Stimulated activated CD8-positive, alpha-beta memory T cell treated with anti-CD3 and anti-CD28 coated beads, Interleukin-4, amount 100 ng/mL, for 4 hours (primary cell): ENCODE measurements at places on chromosomes 5 and 9.
A peak's percentile ranks its signal among the peaks of the same experiment; 100 is the strongest.

DNA sequence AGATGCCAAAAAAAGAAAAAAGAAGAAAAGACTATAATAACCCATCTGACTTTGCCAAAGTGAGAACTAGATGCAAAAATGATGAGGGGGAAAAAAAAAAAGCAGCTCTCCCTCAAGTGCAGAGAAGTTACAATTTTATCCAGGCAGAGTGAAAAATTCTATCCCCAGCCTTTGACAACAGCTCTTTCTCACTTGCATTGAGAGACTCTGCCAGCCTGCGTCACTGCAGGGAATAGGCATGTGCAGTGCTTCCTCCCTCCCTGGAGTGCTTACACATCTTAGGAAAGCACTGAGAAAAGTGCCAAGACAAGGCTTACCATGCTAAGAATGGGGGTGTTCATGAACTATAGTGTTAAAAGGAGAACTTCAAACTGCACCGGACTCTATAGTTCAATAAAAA lies 418.6 kb upstream of the TYRP1 start:
- DNase-seq = no peak

DNA sequence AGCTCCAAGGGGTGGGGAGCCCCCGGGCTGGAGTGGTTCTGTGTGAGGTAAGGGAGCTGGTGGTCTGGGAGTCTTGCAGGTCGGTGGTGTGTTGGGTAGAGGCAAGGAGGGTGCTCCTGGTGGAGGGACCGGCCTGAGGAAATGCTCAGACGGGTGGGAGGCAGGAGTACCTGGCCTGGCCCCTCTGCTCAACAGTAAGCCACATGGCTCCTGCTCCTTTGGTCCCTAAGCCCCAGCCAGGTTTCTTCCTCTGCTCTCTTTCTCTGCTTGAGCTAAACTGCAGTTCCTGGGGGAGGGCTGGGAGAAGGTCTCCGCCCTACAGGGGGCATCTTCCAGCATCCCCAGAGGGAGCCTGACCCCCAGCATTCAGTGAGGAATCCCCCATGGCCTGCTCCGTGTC lies 17.2 kb downstream of the TSPAN17 start:
- no peak for DNase-seq

DNA sequence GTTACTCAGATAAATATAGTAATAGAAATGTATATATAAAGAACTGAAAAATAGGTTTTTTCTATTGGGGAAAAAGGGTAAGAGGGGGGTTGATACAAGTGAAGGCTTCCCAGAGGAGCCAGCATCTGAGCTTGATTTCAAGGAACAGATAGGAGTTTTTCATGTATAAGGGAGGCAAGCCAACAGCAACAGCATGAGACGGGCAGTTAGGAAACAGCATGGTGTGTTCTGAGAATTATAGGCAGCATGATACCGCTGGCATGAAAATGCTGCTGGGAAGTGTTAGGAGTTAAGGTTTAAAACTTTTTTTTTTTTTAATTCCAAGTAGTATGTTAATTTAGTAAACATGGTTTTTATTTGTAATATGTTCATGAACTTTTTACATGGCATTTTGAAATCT lies 9.7 kb downstream of the CDC37L1 start:
- no peak for DNase-seq

- no peak for DNase-seq
Observed at GRCh38 chr5:65989158-65989557, 62.8 kb downstream of the ERBIN start.

- DNase-seq = no peak
Observed at GRCh38 chr9:629146-629545, 212.4 kb upstream of the DMRT1 start.

DNA sequence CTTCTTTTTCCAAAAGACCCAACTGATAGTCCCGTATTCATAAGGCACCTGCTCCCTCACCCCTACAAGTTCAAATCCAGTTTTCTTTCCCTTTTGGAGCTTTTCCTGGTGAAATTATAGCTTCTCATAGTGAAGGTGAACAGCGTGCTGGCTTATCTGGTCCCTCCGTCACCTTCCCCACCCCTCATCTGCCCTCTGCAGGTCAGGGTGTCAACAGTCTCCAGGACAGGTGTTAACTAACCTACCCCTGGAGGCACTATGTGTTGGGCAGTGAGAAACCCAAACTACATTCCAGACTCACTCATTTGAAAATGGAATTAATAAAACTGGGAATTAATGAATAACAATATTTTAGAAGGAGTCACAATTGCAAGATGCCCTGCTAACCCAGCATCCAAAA lies 109.0 kb upstream of the TAS2R1 start:
- DNase-seq = no peak

DNA sequence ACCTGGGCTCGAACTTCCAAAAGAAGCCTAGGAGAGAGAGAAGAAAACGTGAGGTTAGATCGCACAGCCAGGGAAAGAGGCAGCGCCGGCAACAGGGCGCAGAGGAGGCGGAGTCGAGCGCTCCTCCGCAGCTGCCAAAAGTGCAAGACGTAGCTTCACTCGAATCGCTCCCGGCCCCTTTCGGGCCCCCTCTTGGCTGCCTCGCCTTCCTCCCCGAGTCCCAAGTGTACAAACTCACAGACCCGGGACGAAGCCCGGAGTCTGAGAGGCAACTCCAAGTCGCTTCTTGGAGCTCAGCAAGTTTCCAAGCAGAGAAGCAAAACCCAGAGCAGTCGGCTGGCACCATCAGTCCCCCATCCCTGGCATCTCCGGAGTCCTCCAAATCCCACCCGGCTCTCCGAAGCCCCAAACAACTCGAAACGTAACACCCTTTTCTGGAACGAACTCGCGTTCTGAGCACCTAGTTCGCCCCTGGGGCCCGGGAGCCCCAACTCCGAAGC lies 1.2 kb downstream of the MIER3 start:
- DNase-seq = no peak

DNA sequence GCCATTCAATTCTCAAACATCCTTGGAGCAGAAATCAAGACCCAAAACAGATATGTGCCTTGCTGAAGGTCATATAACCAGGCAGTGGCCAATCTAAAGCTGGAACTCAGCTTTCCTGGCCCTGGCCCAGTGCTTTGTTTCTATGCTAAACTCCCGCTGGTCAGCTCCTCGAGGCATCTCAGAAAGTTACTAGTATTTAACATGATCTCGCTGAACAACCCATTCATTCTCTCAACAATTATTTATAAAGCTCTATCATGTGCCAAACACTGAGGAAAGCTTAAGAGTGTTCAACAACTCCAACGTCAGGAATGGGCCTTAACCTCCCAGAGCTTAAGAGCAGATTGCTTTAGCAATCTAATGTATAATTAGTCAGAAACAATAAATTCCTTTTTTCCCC lies 54.0 kb downstream of the FOXD1 start:
- no peak for DNase-seq

GRCh38 chr5:116669261-116670031 lies 94.8 kb upstream of the SEMA6A start:
- DNase-seq = no peak

DNA sequence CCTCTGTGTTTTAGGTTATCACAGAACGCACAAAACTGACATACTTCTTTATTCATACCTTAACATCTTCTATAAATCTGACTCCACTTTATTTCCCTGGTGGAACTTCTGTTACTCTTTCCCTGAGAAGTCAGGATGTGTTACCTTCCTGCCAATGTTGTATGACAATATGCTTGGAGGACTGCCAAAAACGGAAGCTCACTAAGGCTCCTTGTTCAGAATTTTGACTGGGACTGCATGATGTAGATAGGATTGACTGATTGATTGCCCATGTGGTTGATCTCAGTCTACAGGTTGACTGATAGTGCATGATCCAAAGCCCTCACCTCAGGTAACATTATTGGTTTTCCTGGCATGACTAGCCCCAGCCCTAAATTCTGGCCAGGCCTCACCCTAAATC lies 319.4 kb downstream of the TLR4 start:
- no peak for DNase-seq

GRCh38 chr5:41748631-41749030 lies 121.6 kb downstream of the OXCT1 start:
- DNase-seq = no peak

- no peak for DNase-seq
Observed at GRCh38 chr5:150209099-150209635, 19.3 kb downstream of the SLC6A7 start.

- DNase-seq = no peak
Observed at GRCh38 chr9:34457266-34458012, 931 bp downstream of the FAM219A start.

GRCh38 chr5:137155261-137156000 lies 343.7 kb downstream of the SPOCK1 start:
- no peak for DNase-seq

GRCh38 chr5:11443831-11444230 lies 460.4 kb downstream of the CTNND2 start:
- DNase-seq = no peak

GRCh38 chr9:93061260-93061751 lies 2.8 kb downstream of the SUSD3 start:
- DNase-seq = no peak

DNA sequence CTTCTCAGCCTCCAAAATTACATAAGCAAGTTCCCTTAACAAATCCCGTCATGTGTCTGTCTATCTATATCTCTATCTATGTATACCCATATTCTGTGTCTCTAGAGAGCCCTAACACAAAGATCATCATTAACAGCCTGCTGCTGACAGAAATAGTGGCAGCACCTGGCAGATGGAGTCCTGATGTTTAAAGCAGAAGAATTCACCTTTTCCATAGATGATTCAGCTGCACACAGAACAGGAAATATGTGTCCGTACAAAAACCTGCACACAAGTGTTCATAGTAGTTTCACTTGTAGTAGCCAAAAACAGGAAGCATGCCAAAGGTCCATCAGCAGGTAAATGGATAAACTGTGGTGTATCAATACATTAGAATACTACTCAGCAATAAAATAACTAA lies 45.0 kb upstream of the ACO1 start:
- no peak for DNase-seq

- DNase-seq = no peak
Observed at GRCh38 chr5:144583541-144584449, 413.1 kb downstream of the KCTD16 start.

DNA sequence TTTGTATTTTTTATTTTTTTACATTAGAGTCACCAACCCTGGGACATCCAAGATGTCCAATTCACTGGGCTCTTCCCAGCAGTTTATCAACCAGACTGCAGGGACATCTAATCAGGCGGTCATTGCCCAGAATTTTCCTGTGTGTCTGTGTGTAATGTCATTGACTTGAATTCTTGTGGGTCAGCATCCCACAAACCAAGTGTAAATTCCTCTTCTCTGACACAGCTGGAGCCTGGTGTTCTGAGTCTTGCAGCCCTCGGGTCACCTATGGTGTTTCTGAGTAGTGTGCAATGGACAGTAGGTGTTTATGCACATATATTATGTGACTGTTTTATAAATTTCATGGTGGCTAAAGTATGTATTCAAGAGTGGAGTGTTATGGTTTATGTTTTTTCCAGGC lies 815.7 kb downstream of the SEMA5A start:
- DNase-seq = no peak

DNA sequence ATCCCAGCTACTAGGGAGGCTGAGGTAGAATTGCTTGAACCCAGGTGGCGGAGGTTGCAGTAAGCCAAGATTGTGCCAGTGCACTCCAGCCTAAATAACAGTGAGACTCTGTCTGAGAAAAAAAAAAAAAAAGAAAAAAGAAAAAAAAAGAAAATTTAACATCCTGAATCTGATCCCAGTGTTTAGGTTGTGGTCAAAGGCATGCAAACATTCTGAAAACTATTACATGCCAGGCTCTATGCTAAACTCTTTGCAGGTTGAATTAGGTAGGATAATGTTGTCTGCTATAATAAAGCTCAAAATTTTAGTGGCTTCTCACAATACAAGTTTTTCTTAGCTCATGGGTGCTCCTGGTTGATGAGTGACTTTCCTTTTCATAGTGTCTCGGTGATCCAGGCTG lies 367.4 kb downstream of the PSAT1 start:
- DNase-seq = no peak

- DNase-seq = no peak
Observed at GRCh38 chr9:5938449-5938848, 47.8 kb downstream of the MLANA start.

GRCh38 chr9:134391319-134392231 lies 65.3 kb downstream of the RXRA start:
- DNase-seq = peak; percentile 58

- DNase-seq = no peak
Observed at GRCh38 chr9:120348951-120349429, 231.0 kb downstream of the CDK5RAP2 start.

DNA sequence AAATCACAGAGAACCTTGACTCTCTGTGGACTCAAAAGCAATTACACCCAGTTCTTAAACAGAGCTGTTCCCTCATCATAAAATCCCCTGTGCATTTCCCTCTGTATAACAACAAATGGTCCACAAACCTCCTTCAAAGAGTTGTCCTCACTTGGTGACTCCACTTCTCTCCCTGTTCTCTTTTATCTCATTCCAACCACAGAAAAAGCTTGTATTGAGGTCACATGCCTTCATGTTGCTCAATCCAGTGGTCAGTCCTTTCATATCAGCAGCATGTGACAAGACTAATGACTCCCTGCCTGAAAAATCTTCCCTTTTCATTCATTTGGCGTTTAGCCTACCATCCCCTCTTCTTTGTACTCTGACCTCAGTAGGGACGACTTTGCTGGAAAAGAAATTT lies 158.0 kb downstream of the DEPDC1B start:
- DNase-seq = no peak

DNA sequence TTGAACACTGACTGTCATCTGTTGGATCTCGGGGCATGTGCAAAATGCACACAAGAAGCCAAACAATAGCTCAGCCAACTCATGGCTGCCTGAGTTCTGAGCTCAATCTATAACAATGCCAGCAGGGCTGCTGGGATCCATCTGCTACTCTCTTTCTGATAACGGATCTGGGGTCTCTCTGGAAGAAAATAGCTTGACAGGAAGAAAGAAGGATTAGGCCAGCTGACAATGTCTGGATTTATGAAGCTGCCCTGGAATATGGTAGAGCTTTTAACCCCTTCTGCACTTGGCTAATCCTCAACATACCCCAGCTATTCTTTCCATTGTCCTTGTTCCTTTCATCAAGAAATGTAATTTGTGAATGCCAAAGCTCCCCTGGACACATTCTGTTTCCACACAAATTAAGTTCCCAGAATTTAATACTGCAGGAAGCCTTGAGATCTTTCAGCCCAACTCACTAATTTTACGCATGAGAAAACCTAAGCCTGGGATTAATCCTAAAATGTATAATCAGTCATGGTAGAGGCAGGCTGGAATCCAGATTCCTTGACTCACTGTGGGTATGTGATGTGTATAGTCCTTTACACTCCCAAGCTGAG lies 62.7 kb upstream of the PCA3 start:
- no peak for DNase-seq

DNA sequence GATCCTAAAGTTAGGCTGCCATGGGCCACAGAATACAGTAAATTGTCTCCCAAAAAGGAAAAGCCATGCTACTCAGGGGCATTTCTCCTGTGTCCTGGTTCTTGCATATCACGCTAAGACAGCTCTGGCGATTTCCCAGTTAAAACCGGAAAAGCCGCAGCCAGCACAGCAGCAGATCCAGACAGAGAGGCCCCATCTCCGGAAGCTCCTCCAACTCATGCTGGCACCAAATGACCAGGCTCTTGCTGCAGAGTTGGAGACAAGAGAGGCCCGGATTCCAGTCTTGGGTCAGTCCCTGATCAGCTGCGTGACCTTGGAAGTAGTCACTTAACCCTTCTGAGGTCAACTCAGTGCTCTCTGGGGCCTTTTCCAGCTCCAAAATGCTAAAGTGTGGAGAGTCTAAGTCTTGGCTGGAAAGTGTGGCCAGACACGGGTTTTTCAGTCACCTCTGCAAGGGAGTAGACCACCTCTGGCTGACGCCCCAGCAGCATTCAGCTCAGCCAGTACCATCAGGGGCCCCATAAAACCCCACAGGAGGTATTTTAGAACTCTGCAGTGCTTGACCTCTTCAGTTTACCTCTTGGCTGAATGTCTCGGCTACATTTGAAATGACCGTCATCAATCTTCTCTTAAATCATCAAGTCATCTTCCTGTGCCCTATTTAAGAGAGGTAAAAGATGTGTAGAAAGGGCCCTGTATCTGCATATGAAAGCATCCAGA lies 16.2 kb downstream of the GDNF start:
- DNase-seq = no peak
